T follicular helper cell (primary cell): ENCODE measurements at places on chromosomes 7 and 10.

DNA sequence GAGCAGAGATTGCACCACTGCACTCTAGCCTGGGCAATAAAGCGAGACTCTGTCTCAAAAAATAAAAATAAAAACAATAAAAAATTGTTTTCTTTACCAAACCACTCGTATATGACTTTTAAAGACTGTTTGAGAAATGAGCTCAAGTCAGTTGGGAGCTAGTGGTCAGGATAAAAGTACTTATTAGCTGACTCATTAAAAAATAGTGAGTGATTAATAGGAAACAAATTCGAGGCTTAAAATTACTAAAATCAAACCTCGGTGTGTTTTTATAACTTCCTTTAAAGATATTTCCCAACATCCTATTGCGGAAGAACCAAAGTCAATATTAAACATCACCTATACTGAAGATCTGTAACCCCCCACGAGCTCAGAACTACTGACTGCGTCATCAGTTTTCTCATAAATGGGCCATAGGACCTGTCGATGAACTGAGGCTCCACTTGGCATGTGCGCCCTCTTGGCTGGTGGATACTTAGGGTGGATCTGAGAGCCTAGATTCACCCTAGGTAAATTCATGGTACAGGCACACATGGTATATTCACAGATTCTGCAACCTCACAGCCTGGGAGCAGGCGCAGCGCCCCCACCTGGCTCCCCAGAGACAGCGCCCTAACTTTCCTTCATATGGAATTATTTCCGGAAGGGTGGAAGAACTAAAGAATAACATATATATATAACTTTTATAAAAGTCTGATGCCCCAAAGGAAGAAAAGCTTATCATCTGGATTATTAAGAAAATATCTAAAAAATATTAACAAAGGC is 9.2 kb downstream of the MKI67 start:
- no peak for DNase-seq

GRCh38 chr7:132750530-132751217 is 174.4 kb upstream of the PLXNA4 start:
- DNase-seq = no peak

DNA sequence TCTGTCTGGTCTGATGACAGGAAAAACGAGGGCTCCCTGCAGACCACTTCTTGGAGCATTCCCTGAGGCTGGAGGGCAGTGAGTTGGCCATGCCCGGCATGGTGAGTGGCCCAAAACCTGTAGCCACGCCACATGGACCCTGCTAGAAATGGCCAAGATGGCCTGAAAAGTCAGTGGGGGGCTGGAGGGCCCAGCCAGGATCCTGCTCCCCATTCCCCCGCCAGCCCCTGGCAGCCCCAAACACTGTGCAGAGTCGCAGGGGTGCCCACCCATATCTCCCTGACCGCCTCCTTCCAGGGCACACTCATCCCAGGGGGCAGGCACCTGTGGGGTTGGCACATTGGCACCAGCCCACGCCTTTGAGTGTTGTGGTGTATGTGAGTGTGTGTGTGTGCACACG is 18.7 kb upstream of the PPP2R2D start:
- no peak for DNase-seq

DNA sequence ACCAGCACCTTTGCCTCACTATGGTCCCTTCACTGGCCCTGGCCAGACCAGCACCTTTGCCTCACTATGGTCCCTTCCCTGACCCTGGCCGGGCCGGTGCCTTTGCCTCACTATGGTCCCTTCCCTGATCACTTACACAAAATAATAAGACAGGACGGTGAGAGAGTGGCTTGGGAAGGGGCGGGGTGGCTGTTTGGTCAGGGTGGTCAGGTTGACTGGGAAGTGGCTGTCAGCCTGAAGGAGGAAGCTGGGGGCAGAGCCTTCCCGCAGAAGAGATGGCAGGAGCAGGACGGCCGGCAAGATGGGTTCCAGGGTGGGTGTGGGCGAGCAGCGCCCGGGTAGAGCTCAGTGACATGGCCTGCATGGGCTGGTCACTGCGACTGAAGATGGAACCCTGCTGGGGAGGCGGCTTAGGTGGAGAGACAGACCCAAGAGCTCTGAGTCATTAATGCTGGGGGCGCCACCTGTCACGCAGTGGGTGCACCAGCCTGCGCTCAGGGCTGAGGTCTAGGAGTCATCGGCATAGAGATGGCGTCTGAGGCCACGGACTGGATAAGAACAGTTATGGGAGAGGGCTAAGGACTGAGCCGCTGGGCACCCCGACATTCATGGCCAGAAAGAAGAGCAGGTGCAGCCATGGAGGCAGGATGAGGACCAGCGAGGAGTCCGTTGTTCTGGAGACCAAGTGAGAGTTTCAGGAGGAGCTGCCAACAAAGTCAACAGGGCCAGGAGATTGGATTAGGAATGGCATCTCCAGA is 91.8 kb downstream of the CHST15 start:
- DNase-seq = no peak

- no peak for DNase-seq
These were observed 639.9 kb downstream of the PHTF2 start for GRCh38 chr7:78438433-78438832.
